ENCODE measurements at places on chromosomes 6 and 20. TPM values are rescaled to one million over a fixed set of nuclear protein-coding genes. Genes with fewer than 3 reads are reported as not detected.

DNA sequence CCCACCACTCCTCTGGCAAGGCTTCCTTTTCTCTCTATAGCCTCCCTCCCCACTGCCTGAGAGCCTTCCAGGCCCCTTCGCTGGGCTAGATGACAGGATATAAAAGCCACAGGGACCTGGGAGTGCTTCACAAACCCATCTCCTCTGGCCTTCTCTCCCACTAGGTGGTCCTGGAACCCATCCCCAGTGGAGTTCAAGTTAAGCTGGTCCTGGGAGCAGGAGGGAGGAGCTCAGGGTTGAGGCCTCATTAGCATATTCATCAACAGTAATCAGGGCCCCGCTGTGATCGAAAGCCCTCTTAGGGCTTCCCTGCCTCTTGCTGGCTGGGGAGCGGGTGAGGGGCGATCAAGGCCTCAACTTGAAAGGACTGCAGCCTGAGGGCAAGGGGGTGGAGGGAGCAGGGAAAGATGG, 9.1 kb downstream of the EBF4 start:
- no peak for DNase-seq

DNA sequence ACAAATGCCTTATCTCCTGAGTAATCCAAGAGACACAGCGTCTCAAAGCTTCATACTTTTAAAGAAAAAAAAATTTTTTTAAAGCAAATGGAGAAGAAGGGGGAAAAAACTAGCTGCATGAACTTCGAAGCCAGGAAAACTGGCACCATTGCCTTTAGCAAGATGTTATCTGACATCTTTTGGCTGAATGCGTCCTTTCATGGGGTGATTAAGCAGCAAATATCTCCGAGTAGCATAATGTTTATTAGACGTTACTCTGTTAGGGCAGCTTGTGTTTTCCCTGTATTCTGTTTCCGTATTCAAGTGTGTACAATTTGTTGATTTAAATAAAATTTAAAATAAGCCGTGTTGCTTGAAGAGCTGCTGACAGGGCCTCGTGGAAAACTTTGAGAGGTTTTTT, 76.5 kb upstream of the TSHZ2 start:
- no peak for DNase-seq

GRCh38 chr20:34850969-34851368, 21.7 kb downstream of the GGT7 start:
- no peak for DNase-seq

DNA sequence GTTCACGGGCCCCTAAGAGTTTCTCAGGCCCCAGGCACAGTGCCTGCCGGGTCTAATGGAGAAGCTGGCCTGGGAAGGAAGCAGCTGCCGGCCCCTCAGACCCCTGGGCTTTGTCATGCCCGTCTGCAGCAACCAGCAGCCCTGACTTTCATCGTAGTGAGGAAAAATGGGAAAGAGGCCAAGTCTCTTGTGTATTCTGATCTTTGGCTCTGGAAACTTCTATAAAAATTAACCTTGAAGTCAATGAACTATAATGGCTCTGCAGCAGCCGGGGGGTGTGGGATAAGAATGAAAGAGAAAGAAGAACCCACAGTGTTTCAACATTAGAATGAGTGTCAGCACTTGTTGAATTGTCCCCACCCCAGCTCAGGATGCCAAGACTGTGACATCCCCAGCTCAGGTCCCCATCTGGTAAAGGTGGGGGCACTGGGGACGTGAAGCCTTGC, 12.9 kb downstream of the TGM2 start:
- no peak for DNase-seq

DNA sequence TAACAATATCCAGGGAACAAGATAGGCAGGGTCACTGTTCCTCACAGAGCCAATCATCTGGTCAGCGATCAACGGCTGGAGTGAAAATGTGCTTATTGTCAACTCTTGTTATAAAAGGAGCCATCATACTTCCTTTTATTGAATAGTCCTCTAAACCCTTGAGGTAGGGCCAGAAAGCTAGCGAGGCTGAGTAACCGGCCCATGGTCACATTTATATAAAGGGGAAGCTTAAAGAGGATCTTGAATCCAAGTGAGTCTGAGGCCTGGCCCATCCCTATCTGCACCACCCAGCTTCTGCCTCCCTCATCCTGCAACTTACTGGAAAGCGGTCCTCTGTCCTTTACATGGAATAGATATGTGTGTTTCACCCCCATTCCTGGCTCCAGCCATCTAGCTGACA, 9.5 kb downstream of the PHACTR3 start:
- no peak for DNase-seq

GRCh38 chr6:81788748-81789147, 36.3 kb upstream of the TENT5A start:
- DNase-seq = no peak

DNA sequence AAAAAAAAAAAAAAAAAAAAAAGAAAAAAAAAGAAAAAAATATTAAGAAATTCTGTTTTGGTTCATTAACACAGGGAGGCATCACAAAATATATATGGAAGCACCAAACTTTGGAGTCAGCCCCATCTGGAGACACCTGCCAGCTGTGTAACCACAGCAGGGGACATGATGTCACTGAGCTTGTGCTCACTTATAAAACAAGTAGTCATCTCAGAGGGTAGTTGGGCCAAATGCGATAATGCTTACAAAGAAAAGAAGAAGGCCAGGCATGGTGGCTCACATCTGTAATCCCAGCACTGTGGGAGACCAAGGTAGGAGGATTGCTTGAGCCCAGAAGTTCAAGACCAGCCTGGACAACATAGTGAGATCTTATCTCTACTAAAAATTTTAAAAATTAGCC, 1.1 kb upstream of the BNIP5 start:
- no peak for DNase-seq

DNA sequence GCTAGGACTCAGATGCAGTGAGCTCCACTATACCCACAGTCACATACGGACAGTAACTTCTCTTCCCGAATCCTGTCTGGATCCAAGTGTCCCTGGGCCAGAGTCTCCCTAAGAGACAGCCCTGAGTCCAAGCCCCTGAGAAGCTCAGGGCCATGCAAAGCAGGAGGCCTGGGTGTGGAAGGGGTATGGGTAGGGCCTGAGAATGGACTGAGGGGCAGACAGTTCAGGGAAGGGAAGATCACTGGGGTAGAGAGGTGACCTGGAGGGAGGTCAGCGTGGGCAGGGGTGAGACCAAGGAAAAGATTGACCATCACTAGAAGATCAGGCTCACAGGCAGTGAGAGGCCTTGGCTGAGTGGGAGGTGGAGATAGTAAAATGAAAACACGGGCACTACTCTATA, 8.8 kb downstream of the RPS6KA2 start:
- DNase-seq = no peak

GRCh38 chr6:105791583-105792318, 294.4 kb upstream of the PRDM1 start:
- DNase-seq = no peak

DNA sequence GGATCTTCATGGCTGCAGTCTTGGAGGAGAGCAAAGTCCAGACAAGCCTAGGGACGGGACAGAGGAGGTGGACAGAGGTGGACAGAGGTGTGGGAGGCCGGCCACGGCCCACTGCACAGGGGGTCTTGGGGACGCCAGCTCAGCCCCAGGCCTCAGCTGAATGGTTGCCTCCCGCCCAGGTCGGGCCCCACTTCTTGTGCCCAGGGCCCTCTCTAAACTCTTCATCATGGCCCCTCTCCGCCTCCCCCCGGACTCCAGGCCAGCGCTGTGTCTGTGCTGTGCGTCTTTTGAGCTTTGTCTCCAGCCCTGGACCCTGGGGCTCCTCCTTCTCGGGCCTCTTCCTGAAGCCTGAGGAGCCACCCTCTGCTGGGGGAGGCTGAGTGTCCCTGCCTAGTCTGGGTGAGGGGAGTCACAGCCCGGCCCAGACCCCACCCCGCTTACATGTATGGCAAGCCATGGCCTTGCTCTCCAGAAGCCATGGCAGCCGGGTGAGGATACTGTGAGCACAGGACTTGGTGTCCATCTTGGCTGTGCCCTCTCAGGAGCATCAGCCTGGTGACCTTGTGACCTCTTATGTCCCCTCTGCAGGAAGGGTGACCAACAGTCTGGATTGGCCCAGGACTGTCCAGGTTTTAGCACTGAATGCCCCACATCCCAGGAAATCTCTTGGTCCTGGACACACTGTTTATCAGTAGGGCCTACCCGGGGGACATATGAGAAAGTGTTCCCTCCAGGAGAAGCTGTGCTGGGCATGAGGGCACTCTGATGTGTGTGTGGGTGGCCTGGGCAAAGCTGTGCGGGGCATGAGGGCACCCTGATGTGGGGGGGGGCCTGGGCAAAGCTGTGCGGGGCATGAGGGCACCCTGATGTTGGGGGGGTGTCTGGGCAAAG, 9.4 kb upstream of the NPBWR2 start:
- peak; percentile 1 for DNase-seq

GRCh38 chr6:53725791-53726575, 60.4 kb upstream of the KLHL31 start:
- DNase-seq = peak; percentile 82

DNA sequence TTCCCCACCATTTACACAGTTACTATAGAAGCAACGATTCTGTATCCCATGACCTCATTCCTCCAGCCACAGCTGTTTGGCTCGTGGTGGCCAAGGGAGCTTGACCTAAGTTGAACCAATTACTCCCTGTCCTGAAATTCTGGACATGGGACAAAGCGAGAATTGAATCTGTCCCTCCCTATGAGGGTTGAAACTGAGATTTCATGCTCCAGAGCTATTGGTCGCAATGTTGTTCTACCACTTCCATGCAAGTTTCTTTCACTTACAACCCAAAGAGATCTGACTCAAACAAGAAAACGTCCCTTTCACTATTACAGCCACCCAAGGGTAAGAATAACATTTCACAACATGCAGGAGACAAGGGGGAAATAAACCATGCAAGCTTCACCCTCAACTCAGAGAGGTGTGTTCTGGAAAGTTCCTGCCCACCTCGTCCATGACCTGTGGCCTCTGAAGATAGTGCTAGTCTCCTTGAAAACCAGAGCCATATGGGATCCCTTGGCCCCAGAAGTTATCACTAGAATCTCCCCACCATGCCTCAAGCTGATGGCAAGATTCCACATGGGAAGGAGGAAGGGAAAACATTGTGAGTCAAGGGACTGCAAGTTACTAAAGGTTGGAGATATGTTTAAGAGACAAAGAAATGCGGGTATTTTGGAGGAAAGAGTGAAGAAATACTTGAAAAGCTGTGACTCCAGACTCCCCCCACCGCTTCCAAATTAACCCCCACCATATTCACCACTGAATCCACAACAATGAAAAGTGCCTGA, 74.5 kb upstream of the SRSF6 start:
- no peak for DNase-seq

The AURKA gene
- 0.22 TPM for total RNA-seq

DNA sequence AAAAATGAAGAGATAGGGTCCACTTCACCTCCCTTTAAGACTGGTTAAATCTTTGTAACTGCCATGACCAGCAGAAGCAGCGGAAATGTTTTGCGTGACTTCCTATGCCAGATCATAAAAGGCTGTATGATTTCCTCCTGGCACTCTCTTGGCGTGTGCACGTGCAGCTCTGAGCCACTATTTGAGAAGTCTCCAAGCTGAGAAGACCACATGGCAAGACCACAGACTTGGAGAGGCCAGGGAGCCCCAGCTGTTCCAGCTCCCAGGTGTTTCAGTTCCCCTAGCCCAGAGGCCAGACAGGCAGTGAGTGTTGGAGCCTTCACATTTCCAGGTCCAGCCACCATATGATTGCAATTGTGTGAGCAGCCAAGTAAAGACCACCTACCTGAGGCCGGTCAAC, 259.3 kb upstream of the RIN2 start:
- DNase-seq = no peak

GRCh38 chr6:139027620-139028182, 844 bp upstream of the ABRACL start:
- no peak for DNase-seq

GRCh38 chr6:141401168-141401567, 731.6 kb upstream of the GJE1 start:
- DNase-seq = no peak

The GHRH gene
- total RNA-seq = not detected

- peak; percentile 35 for DNase-seq
Observed at GRCh38 chr6:35048631-35049083, 92.5 kb downstream of the TCP11 start.

DNA sequence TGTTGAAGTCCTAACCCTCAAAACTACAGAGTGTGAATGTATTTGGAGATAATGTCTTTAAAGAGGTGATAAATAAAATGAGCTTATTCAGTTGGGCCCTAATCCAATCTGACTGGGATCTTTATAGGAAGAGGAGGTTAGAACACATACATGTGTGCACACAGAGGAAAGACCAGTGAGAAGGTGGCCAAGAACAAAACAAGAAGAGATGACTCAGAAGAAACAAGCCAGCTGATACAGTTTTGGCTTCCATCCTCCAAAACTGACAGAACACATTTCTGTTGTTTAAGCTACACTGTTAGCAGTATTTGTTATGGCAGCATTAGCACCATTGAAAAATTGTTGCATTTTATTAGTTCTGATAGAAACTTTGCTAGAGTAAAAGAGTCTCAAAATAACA, 609.3 kb upstream of the IMPG1 start:
- no peak for DNase-seq

- DNase-seq = no peak
Observed at GRCh38 chr6:134467620-134468019, 149.7 kb upstream of the SGK1 start.

The FAM135A gene
- 5.8 TPM for total RNA-seq

DNA sequence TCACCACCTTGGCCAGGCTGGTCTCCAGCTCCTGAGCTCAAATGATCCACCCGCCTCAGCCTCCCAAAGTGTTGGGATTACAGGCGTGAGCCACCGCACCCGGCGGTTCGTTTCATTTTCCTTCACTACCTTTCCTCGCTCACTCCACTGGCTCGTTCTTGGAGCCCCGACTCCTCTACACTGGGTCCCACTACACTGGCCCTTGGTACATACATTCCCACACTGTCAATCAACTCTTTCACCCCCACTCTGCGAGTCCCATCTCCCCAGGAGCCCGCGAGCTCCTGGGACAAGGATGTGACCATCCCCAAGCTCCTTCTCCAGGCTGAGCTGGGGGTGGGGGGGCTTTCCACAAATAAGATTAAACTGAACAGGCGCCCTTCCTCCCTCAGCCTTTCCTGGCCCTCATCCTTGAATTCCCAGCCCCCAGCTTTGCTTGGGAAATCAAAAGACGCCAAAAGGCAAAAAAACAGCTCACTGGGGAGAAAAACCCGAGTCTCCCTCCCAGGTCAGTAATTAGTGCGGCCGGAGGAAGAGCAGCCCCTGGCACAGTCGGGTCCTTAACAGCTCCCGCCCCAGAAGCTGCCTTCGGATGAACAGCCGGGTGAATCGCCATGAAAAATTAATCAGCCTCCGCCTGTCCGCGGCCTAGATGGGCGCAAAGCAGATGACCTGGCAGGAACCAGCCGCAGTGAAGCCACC, 42.8 kb upstream of the LY86 start:
- DNase-seq = no peak

The RAET1L gene
- not detected for total RNA-seq

DNA sequence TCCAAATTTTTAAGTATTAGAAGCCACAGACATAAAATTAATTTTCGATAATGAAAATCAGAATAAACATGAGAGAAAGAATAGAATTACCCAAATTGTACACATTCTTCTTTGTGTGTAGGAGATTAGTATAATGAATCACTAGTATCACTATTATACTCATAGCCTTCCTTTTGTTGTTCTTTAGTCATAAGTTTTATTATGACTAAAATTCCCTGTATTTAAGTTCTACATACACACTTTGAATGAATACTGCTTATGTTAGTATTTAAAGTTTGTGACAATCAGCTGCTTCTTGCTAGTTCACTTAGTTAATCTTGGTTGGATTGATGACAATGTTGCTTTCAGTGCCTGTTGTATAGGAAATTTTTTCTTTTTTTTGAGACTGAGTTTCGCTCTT, 72.7 kb downstream of the CCDC170 start:
- no peak for DNase-seq

The OLIG3 gene
- total RNA-seq = not detected
